H4 (cell line): ENCODE measurements at places on chromosomes 13 and 19.
A peak's percentile ranks its signal among the peaks of the same experiment; 100 is the strongest.

- no peak for DNase-seq
These were observed 402.5 kb upstream of the HTR2A start for GRCh38 chr13:47299304-47299703.

DNA sequence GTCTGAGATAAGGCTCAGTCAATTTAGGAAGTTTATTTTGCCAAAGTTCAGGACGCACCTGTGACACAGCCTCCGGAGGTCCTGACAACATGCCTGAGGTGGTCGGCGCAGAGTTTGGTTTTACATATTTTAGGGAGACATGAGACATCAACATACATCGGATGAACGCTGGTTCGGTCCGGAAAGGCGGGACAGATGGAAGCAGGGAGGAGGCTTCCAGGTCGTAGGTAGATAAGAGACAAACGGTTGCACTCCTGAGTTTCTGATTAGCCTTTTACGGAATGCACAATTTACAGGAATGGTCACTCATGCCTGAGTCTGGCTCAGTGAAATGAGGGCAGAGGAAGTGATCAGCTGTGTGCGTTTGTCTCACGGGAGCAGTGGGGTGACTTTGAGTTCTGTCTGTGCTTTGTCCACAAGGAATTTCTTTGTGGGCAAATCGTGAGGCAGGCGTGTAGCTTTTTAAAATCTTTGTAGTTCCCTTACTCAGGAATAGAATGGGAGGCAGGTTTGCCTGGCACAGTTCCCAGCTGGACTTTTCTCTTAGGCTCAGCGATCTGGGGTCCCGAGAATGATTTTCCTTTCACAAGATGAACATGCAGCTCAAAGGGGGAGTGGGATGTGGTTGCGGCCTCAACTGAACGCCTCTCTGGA, 36.2 kb downstream of the C13orf46 start:
- DNase-seq, result no peak

- no peak for DNase-seq
These were observed 116.2 kb downstream of the ZDHHC20 start for GRCh38 chr13:21342699-21343442.

GRCh38 chr13:99800951-99801350, 170.6 kb downstream of the ZIC5 start:
- no peak for DNase-seq

DNA sequence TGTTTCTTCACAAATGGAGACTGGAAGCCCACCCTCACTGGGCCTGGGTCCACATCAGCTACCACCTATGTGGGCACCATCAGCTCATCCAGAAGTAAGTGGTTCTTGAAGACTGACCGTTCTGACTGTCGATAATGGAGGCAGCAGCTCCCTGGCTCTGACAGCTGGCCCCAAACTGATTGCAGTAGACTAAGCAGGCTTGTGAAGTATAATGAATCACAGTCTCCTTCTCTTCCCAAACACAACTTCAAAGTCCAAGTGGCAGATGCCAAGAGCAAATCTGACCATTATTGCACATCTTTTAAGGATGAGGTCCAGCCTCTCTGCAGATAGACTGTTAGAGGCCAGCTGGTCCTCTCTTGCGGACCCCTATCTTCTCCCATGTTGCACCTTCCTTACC, 574.4 kb upstream of the KLF12 start:
- DNase-seq, result no peak

DNA sequence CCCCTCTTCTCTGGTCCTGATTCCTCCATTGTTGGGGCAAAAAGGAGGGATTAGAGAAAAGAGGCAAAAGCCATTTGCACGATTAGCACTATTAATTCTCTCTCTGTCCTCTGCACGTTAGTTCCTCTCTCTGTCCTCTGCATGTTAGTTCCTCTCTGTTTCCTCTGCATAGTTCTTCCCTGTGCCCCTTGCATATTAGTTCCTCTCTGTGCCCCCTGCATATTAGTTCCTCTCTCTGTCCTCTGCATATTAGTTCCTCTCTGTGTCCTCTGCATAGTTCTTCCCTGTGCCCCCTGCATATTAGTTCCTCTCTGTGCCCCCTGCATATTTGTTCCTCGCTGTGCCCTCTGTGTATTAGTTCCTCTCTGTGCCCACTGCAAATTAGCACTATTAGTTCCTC, 847.2 kb upstream of the GPC6 start:
- no peak for DNase-seq

- DNase-seq, result peak; percentile 21
These were observed 303.1 kb downstream of the PCDH9 start for GRCh38 chr13:66926851-66927524.

DNA sequence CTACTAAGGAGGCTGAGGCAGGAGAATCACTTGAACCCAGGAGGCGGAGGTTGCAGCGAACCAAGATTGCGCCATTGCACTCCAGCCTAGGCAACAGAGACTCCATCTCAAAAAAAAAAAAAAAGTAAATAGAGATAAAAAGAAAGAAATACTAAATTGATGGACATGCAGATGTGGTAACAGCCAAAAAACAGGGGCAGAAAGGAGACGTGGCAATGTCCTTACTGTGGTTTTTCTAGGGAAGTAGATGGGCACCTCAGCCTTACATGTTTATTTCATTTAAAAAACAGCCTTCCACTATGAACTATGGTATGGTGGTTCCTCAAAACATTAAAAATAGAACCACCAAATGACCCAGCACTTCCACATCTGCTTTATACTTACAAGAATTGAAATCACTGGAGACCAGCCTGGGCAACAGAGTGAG, 6.5 kb upstream of the EIF3G start:
- DNase-seq, result no peak
